Naive B cell (primary cell): ENCODE measurements at places on chromosomes 13 and 19. TPM values are rescaled to one million over a fixed set of nuclear protein-coding genes. Genes with fewer than 3 reads are reported as not detected.

GRCh38 chr13:46647512-46648065, 94.6 kb downstream of the LRCH1 start:
- H3K27ac ChIP-seq, result peak overlapping the region; percentile 51
- H3K4me3 ChIP-seq, result no peak overlapping the region
- no peaks in the 10 kb centered on the region for H3K27me3 ChIP-seq
- H3K36me3 ChIP-seq, result no peaks in the 10 kb centered on the region
- no peak for DNase-seq
- peaks cover 66% of the 10 kb centered on the region for H3K4me1 ChIP-seq

The HIF3A gene
- polyA plus RNA-seq, result not detected

GRCh38 chr19:1570836-1571235, 2.7 kb upstream of the MEX3D start:
- no peak overlapping the region for H3K4me3 ChIP-seq
- peaks cover 13% of the 10 kb centered on the region for H3K27me3 ChIP-seq
- peaks cover 4% of the 10 kb centered on the region for H3K36me3 ChIP-seq
- H3K4me1 ChIP-seq, result peaks cover 14% of the 10 kb centered on the region

The MBD3L3 gene
- polyA plus RNA-seq, result not detected

DNA sequence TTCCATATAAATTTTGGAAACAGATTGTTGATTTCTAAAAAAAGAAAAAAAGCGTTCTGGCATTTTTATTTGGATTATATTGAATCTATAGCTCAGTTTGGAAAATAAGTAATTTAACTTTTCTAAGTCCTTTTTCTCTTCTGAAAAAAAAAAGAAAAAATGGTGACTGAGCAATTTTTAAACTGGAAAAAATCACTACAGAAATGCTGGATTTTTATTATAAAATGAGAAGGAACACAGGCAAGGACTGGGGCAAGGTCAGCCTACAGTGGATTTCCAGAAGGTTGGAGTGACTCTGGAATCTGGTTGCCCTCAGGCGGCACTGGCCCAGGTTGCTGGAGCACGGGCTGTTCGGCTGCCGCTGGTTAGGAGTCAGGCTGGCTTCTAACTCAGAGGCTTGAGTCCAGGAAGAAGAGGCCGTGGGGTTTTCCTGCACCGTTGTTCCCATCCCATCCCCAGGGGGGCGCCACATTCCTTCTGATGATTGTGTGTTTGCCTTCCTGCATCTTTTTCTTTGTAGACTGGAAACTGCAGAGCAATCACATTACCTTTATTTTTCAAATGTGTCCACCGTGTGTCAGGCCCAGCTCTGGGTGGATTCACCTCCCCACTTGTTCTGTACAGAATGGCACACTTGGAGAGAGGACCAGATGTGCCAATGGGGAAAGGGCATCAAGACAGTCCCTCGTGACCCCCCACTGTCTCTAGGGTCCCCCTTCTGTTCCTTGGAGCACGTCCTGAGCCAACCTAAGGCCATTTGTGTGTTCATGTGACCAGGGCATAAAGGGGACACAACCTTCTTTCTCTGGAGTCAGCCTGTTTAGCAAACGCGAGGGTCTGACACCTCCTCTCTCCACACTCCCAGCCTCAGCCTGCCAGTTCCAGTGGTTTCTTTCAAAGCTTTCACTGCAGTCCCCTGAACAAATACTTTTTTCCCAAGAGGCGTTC, 44.5 kb upstream of the GTF3A start:
- H3K36me3 ChIP-seq, result no peaks in the 10 kb centered on the region
- DNase-seq, result peak; percentile 22
- no peak overlapping the region for H3K27ac ChIP-seq
- peaks cover 5% of the 10 kb centered on the region for H3K4me1 ChIP-seq
- H3K27me3 ChIP-seq, result peaks cover 37% of the 10 kb centered on the region

GRCh38 chr13:79226250-79226649, 179.8 kb downstream of the RBM26 start:
- H3K36me3 ChIP-seq, result no peaks in the 10 kb centered on the region
- H3K4me1 ChIP-seq, result peaks cover 3% of the 10 kb centered on the region
- no peak overlapping the region for H3K27ac ChIP-seq
- H3K4me3 ChIP-seq, result no peak overlapping the region

The RAB20 gene
- polyA plus RNA-seq, result not detected

GRCh38 chr19:48742096-48742495, 1.7 kb upstream of the RASIP1 start:
- peaks cover 15% of the 10 kb centered on the region for H3K4me1 ChIP-seq
- no peak for DNase-seq
- no peak overlapping the region for H3K4me3 ChIP-seq
- peaks cover 8% of the 10 kb centered on the region for H3K36me3 ChIP-seq
- peaks cover 30% of the 10 kb centered on the region for H3K27me3 ChIP-seq

- peaks cover 13% of the 10 kb centered on the region for H3K27me3 ChIP-seq
- DNase-seq, result no peak
- no peaks in the 10 kb centered on the region for H3K4me1 ChIP-seq
- H3K4me3 ChIP-seq, result no peak overlapping the region
- H3K27ac ChIP-seq, result no peak overlapping the region
Measured at GRCh38 chr13:21753117-21753729, 82.3 kb downstream of the FGF9 start.

DNA sequence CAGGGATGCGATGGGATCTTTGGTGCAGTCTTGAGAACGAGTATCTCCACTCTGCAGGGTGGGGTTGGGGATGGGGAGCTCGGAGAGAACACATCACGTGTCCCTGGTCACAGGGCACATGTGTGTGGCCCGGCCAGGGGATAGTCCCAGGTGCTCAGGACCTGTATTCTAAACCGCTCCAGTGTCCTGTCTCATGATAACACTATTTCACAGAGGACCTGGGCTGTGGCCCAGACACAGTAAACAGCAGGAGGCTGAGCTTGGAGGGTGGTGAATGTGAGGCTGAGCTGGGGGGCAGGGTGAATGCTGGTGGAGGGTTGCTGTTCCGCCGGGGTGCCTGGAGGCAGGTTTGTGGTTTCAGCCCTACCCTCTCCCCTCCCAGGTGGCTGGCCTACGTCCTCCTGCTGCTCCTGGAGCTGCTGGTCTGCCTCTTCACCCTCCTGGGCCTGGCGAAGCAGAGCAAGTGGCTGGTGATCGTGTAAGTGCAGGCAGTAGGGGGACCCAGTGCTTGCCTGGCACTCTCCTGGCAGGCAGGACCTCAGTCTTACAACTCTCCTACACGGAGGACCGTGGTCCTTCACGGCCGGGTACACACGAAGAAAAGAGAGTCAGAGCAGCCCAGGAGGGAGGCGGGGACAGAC, 11.1 kb downstream of the TTYH1 start:
- no peaks in the 10 kb centered on the region for H3K36me3 ChIP-seq
- no peak for DNase-seq
- H3K27me3 ChIP-seq, result peaks cover 71% of the 10 kb centered on the region
- no peak overlapping the region for H3K4me3 ChIP-seq
- no peak overlapping the region for H3K27ac ChIP-seq
- peaks cover 10% of the 10 kb centered on the region for H3K4me1 ChIP-seq

GRCh38 chr19:31553112-31553845, 204.0 kb upstream of the TSHZ3 start:
- H3K27me3 ChIP-seq, result no peaks in the 10 kb centered on the region
- H3K4me1 ChIP-seq, result no peaks in the 10 kb centered on the region
- H3K27ac ChIP-seq, result no peak overlapping the region
- DNase-seq, result no peak
- H3K4me3 ChIP-seq, result no peak overlapping the region
- H3K36me3 ChIP-seq, result no peaks in the 10 kb centered on the region

DNA sequence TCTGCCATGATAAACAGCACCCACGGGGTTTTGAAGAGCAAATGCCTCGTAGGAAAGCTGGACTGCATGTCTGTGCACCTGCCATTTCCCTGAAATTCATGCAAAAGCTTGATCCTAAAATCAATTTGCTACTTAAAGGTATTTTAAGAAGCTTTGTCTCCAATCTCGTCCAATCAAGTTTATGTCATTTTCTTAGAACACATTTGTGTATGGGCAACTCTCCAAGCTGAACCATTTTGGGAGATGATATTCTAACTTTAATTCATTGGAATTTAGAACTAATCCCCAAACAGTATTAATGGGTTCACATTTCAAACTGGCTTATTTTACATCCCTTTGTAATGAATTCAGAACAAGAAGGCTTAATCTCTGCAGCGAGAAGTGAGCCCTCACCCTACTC, 822 bp downstream of the ADPRHL1 start:
- no peaks in the 10 kb centered on the region for H3K27me3 ChIP-seq
- H3K36me3 ChIP-seq, result peaks cover 4% of the 10 kb centered on the region
- no peak for DNase-seq

The PRX gene
- not detected for polyA plus RNA-seq

DNA sequence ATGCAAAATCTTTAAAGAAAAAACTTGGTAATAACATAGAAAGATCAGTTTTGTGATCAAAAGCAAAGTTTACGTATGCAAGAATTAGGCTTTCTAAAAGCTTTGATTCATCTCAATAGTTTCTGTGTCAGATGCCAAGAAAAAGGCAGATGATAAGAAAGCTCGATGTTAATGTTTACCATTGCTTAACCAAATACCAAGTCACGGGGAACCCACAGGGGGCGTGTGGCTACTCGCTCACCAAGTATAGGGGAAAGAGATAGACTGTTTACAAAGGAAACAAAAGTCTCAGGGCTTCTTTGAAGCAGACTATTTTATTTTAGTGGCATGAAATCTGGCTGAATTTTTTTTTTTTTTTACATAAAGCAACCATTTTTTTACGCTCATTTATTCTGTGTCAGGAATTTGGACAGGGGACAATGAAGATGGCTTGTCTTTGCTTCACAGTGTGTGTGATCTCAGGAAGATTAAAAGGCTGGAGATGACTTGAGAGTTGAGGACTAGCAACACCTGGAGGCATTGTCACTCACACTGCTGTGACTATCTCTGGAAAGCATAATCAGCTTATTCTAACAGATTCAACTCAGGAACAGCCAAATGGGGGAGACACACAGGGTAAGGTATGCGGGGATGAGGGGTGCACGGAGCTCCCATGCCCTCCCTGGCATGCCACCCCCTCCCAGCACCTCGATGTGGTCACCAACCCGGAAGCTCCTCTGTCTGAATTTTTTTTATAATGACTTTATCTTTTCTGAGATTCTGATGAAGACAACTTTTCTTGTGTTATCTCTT, 24.9 kb downstream of the RCBTB1 start:
- DNase-seq, result no peak
- no peak overlapping the region for H3K27ac ChIP-seq
- peaks cover 33% of the 10 kb centered on the region for H3K36me3 ChIP-seq
- H3K27me3 ChIP-seq, result no peaks in the 10 kb centered on the region
- H3K4me3 ChIP-seq, result no peak overlapping the region

- no peaks in the 10 kb centered on the region for H3K36me3 ChIP-seq
- H3K27me3 ChIP-seq, result no peaks in the 10 kb centered on the region
- no peak overlapping the region for H3K27ac ChIP-seq
- no peak overlapping the region for H3K4me3 ChIP-seq
- H3K4me1 ChIP-seq, result no peaks in the 10 kb centered on the region
- no peak for DNase-seq
Measured at GRCh38 chr13:95121516-95121915, 179.7 kb downstream of the ABCC4 start.

DNA sequence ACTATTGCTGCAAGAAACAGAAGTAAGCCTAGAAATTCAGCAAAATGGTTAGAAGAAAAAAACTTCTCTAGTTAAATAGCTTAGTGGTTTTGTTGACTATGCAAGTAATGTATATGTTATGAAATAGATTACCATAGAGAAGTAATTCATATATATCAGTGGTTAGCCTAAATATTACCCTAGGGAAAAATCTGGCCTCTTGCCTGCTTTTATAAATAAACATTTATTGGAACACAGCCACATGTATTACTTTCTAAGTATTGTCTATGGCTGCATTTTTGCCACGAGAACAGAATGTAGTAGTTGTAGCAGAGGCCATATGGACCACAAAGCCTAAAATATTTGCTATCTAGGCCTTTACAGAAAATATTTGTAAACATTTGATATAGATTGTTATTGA, 1471.7 kb upstream of the PRR20A start:
- H3K36me3 ChIP-seq, result no peaks in the 10 kb centered on the region
- H3K27ac ChIP-seq, result no peak overlapping the region
- no peaks in the 10 kb centered on the region for H3K27me3 ChIP-seq

The ADM5 gene
- 0.47 TPM for polyA plus RNA-seq

DNA sequence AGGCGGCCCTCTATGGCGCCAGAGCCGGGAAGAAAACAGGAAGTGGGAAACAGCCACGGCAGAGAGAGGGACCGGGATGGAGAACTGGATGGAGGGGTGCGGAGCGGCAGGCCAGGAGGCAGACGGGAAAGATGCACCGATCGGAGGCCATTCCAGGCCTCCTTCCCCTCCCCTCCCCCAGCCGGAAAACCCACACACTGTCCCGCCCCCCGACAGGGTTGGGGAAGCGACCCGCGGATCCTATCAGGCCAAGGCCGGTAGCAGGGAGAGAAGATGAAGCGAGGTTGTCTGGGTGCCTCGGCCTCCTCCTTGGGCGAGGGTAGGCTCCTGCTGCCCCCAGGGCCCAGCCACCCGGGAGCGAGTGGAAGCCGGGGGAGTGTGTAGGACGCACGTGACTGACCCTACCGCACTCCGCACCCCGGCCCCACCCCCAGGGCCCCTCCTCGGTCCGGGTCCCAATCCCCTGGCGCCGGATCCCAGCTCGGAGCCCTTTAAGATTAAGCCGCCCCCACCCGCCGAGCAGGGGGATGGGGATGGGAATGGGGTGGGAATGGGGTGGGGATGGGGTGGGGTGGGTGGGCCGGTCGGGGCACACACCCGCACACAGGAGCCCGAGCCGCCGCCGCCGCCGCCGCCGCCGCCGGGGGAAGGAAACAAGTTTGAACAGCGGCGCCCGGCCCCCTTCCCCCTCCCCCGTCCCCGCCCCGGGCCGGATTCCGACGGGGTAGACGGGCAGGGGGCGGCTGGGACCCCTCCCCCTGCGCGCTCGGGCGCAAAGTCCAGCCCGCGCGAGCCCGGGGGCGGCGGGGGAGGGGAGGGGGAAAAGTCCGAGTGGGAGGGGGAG, 1.5 kb downstream of the ERF start:
- peak overlapping the region; percentile 97 for H3K27ac ChIP-seq
- H3K4me1 ChIP-seq, result peaks cover 37% of the 10 kb centered on the region
- no peaks in the 10 kb centered on the region for H3K27me3 ChIP-seq
- H3K4me3 ChIP-seq, result peak overlapping the region; percentile 93
- no peaks in the 10 kb centered on the region for H3K36me3 ChIP-seq
- DNase-seq, result peak; percentile 69

- H3K27me3 ChIP-seq, result no peaks in the 10 kb centered on the region
- H3K4me3 ChIP-seq, result peak overlapping the region; percentile 93
Measured at GRCh38 chr19:41531438-41532311, 44.3 kb upstream of the CEACAM21 start.

GRCh38 chr13:62512194-62513141, 1096.8 kb upstream of the PCDH20 start:
- H3K4me1 ChIP-seq, result peaks cover 7% of the 10 kb centered on the region
- H3K36me3 ChIP-seq, result no peaks in the 10 kb centered on the region
- H3K27ac ChIP-seq, result no peak overlapping the region
- H3K4me3 ChIP-seq, result no peak overlapping the region
- DNase-seq, result peak; percentile 11

The KANK2 gene
- polyA plus RNA-seq, result not detected
